Cerebellar cortex (tissue), 1 donor: ENCODE measurements at places on chromosomes 7 and 10.

- no peak for DNase-seq
Measured at GRCh38 chr7:98265841-98266271, 13.8 kb upstream of the TECPR1 start.

GRCh38 chr10:71627956-71628355, 91.6 kb downstream of the C10orf105 start:
- DNase-seq: no peak

DNA sequence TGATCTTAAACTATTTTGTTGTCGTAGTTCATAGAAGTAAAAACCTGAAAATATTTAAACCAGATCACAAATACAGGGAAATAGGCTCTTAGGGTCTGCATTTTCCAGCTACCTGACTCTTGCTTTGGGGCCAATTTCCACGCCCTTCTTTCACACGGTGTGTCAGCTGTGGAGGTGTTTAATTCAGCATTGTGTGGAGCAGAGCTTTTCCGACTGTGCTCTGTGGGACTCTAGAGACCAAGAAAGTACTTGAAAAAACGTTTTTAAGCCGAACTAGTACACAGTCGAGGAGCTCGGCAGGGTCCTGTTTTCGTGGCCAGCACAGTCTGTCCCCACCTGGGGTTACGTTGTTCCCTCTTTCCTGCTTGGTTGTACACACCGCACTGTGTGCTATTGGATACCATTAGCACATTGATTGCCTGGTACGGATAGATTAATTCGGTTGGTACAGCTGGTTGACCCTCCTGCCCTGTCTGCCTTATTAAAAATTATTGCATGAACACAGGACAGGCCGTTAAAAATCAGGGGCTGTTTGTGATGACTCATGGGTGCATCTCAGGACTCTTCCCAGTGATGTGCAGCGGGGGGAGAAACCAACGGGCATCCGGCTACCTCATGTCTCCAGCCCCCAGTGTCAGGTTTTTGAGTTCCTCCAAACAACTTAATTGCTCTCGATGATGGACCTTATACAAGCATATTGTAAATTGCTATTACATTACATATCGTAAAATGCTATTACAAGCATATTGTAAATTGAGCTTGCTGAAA, 80.7 kb upstream of the BTBD16 start:
- no peak for DNase-seq

GRCh38 chr10:47260505-47261111, 39.4 kb upstream of the GDF10 start:
- DNase-seq: peak; percentile 9

- peak; percentile 62 for DNase-seq
Measured at GRCh38 chr10:78248651-78249464, 215.2 kb downstream of the RPS24 start.

DNA sequence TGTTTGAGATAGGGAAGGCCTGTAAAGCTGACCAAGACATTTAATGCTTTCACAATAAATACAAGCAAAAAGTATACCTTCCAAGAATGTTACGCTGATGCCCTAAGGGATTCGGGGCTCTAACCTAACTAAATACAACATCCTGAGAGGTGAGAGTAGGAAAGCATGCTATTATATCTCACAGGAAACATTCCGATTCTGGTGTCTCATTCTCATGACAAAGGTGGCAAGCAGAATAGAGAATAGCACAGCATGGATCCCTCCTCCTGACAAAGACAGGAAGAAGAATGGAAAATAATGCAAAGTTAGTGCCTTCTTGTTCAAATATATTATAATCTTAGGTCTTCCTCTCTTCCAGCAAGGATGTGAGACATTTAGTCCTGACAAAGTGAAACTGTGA, 504.3 kb downstream of the TFEC start:
- DNase-seq: no peak

DNA sequence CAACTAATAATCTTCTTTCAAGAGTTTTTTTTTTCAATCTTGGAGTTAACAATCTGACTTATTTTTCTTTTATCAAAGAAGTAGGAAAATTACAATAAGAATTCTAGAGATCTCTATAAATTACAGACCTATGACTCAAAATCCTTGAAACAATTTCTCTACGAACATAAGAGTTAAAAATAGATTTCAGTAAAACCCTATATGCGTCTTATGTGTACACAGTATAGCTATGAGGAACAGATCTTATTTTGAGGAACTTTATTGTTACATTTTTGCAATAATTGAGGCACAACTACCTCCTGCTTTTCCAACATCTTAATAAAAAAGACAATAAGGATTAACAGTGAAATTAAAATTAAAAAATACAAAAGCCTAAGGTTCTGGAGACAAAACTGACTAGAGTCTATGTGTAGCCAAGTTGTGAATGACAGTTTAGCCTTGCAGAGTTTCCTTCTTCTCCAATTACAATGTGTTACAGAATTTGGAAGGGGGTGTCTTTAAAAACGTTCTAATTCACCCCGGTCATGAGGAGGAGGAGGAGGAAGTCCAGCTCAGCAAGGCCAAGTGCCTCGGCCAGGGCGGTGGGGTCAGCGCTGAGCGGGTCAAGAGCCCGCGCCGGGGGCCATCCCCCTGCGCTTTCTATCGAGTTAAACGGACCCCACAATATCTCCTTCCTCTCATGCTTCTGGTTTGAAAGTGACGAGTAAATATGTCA, 40.5 kb downstream of the AMZ1 start:
- no peak for DNase-seq

GRCh38 chr10:22252801-22253579, 35.2 kb upstream of the EBLN1 start:
- DNase-seq: peak; percentile 22

- DNase-seq: no peak
Measured at GRCh38 chr10:13054844-13055243, 45.1 kb upstream of the OPTN start.

DNA sequence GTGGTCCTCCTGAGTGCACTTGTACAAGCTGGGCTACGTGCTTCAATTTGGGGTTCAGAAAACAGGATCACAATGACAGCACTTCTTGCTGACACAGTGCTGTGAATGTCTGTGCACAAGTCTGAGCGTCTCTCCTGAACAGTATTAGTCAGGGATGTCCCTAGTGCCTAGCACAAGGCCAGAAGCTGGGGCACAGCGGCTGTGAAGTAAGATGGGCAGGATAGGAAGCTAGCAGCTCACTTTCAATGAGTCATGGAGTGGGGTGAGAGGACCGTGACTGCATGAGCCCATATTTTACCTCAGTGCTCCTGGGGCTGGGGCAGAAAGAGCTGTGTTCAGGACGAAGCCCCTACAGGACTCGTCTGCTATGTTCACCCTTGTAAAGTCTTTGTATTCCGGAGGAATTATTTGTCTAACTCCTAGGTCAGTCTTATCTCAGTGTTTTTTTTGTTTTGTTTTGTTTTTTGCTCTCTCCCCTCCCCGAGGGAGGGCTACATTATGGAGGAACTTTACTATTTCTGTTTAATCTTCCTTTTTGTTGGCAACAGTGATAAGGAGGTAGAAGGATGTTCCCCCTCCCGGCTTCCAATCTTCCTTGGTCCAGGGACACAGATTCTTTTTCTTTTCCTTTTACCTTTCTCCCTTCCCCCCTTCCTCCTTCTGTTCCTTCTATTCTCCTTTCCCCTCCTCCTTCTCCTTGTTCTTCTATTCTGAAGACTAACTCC, 2.8 kb upstream of the LRMDA start:
- DNase-seq: no peak

DNA sequence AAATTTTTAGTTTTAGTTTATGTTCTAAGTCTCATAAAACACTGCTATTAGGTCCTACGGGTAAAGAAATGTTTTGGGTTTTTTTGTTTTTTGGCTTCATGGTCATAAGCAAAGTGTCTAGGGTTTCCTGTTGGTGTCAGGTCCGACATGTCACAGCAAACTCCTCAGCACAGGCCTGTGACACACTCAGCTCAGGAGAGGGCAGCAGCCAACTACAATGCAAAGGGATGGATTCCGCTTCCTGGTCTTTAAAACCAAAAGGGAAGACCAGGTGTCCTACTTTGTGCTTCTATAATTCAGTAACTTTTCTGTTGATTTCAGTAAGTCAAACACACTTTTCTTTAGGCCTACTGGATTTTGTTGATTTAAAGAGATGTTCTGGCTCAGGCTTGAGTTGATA, 83.8 kb upstream of the MACROH2A2 start:
- peak; percentile 56 for DNase-seq

GRCh38 chr10:78787125-78787524, 281.6 kb upstream of the ZMIZ1 start:
- DNase-seq: no peak

- no peak for DNase-seq
Measured at GRCh38 chr10:1344846-1345245, 288.7 kb downstream of the WDR37 start.

DNA sequence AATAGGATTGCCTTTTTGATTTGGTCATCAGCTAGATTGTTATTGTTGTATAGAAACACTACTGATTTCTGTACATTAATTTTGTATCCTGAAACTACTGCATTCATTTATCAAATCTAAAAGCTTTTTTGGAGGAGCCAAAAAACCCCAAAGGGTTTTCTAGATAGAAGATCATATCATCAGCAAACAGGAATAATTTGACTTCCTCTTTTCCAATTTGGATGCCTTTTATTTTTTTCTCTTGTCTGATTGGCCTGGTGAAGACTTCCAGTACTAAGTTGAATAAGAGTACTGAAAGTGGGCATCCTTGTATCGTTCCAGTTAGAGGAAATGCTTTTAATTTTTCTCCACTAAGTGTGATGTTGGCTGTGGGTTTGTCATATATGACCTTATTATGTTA, 10.6 kb upstream of the ENTPD7 start:
- DNase-seq: no peak

- DNase-seq: no peak
Measured at GRCh38 chr7:117012696-117013095, 59.4 kb downstream of the ST7 start.

- DNase-seq: no peak
Measured at GRCh38 chr7:134910968-134911367, 75.3 kb upstream of the AGBL3 start.

DNA sequence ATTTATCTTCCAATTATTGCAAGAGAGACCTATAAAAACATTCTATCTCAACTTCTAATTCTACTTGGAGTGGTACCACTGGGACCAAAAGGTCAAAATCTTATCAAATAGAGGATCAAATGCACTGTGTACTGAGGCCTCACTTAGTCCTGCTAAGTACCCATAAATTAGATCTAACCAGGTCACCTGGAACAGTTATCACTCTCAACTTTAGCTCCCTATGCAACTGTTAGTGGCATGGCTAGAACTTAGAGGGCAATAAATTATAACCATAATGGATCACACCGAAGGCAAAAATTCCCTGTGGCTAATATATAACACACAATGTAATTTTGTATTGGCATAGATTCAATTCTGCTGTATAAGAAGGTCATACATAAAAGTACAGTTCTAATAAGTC, 428.9 kb downstream of the PCDH15 start:
- DNase-seq: no peak

DNA sequence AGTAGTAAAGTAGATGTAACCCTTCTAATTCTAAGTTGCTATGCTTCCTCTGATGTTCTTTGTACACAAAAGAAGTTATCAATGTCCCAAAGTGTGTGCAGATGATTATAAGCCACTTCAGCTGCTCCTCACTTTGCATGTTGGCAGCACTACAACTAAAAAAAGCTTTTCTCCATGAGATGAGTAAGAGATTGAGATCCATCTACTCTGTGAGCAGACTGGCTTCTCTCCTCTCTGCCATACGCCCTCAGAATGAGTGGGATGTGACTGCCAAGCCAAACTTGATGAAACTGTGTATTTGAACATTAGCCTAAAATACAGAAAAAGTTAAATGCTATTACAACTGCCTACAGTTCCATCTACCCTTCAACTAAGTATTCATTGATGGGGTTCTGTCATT, 102.9 kb upstream of the ETV1 start:
- no peak for DNase-seq

DNA sequence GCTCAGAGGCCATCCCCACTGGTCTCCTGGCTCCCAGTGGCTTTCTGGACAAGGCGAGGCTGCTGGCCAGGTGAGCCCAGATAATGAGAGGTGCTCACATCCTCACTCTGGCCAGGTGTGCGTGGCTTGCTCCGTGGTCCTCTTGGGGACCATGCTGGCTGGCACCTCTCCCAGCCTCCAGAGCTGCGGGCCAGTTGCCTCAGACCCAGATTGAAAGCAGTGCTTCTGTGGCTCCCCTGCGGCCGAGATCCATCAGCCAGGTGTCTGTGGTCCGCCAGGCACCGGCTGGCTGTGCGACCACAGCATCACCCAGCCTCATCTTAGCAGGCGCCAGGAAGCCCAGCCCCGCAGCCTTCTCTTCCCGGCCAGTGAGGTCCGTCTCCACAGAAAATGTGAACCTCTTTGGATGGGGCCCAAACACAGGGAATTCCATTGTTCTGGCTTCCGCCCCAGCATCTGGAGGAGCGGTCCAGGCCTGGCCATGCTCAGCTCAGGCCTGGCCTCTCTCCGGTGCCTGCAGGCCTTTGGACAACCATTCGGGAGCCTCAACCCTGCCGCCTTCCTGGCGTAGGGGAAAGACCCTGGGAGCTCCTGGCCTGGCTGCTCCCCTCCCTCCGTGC, 5.2 kb upstream of the TTYH3 start:
- DNase-seq: no peak

DNA sequence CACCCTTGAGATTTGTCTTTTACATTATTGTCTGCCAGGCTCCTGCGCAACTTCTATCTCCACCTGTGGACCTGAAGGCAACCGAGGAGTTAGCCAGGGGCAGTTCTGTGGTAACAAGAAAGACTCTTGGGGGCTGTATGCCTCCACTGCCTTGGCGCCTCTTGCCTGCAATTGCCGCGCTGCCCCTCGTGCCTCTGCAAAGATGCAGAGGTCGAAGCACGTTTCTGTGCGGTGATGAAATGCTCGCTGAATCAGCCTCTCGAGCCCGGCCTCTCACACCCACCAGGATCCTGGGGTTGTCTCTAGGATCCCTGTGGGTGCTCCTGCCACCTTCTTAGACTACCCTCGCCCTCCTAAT, 486 bp upstream of the LHFPL3 start:
- DNase-seq: no peak

- DNase-seq: no peak
Measured at GRCh38 chr7:151395036-151395367, 14.8 kb downstream of the WDR86 start.

GRCh38 chr10:106619346-106619745, 545.2 kb downstream of the SORCS1 start:
- DNase-seq: no peak

DNA sequence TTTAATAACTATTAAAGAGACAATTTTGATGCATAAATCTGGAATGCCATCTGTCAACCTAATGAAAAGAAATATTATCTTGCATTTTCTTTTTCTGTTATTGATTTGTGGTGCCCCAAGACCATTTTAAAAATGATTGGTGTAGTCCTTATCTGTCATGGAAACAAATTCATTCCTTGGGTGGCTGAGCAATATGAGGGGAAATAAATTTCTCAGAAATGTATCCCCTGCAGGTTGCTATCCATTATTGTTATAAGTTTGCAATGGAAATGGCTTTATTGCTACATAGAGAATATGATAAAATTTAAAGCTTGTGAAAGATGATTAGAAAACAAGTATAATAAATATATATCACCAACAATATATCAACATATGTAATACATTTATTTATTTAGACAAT, 607.0 kb downstream of the DNAJB9 start:
- DNase-seq: no peak
